ENCODE measurements at places on chromosomes 6 and 20. TPM values are rescaled to one million over a fixed set of nuclear protein-coding genes. Genes with fewer than 3 reads are reported as not detected.
A peak's percentile ranks its signal among the peaks of the same experiment; 100 is the strongest.

Gene KCNQ2
- not detected for total RNA-seq

Gene ZNF311
- total RNA-seq: 0.39 TPM

Gene ZSCAN9
- 4.1 TPM for total RNA-seq

Gene NKX2-2
- total RNA-seq: not detected

Gene OVOL2
- not detected for total RNA-seq

Gene ISM1
- total RNA-seq: 3.7 TPM

Gene PDE10A
- total RNA-seq: not detected

Gene BTNL2
- not detected for total RNA-seq

Gene CTCFL
- total RNA-seq: not detected

Gene PRPH2
- total RNA-seq: not detected

Gene TREML1
- total RNA-seq: not detected

Gene FAM162B
- total RNA-seq: not detected

GRCh38 chr6:163085861-163086623 lies 328.5 kb upstream of the QKI start:
- DNase-seq: no peak
- no peaks in the 10 kb centered on the region for H3K4me1 ChIP-seq
- H3K36me3 ChIP-seq: no peaks in the 10 kb centered on the region

- peak overlapping the region; percentile 95 for H3K4me3 ChIP-seq
- H3K36me3 ChIP-seq: peaks cover 82% of the 10 kb centered on the region
- H3K4me1 ChIP-seq: peaks cover 81% of the 10 kb centered on the region
- peak; percentile 75 for DNase-seq
- H3K27ac ChIP-seq: peak overlapping the region; percentile 90
These were observed 1.0 kb upstream of the DDAH2 start for GRCh38 chr6:31729979-31730630.

- H3K27ac ChIP-seq: no peak overlapping the region
- no peak for DNase-seq
- no peaks in the 10 kb centered on the region for H3K36me3 ChIP-seq
- no peak overlapping the region for H3K4me3 ChIP-seq
- H3K4me1 ChIP-seq: no peaks in the 10 kb centered on the region
- H3K27me3 ChIP-seq: peaks cover 3% of the 10 kb centered on the region
These were observed 294.3 kb downstream of the CDC5L start for GRCh38 chr6:44681761-44682160.

- no peaks in the 10 kb centered on the region for H3K4me1 ChIP-seq
- H3K27me3 ChIP-seq: no peaks in the 10 kb centered on the region
- no peak overlapping the region for H3K4me3 ChIP-seq
- H3K36me3 ChIP-seq: no peaks in the 10 kb centered on the region
These were observed 207.4 kb downstream of the BMP2 start for GRCh38 chr20:6974838-6975237.

DNA sequence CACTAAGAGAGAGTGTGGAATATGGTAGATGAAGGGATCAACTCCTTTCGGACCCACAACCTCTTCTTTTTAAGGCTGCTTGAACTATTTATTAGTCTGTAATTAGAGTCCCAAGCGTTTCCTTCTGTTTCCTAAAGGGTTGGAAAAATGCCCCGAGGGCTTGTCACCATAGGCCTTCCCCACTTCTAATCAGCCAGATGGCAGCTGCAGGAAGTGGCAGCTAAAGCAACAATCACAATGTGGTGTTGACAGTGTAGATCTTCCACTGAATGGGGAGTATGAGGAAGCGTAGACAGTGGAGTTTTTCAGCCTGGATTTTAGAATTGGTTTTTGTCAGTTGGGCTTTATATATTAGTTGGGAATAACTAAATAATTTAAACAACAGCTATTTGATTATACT lies 40.6 kb downstream of the SLC35D3 start:
- no peaks in the 10 kb centered on the region for H3K4me1 ChIP-seq
- H3K27ac ChIP-seq: no peak overlapping the region
- no peak for DNase-seq
- no peak overlapping the region for H3K4me3 ChIP-seq
- H3K36me3 ChIP-seq: no peaks in the 10 kb centered on the region

DNA sequence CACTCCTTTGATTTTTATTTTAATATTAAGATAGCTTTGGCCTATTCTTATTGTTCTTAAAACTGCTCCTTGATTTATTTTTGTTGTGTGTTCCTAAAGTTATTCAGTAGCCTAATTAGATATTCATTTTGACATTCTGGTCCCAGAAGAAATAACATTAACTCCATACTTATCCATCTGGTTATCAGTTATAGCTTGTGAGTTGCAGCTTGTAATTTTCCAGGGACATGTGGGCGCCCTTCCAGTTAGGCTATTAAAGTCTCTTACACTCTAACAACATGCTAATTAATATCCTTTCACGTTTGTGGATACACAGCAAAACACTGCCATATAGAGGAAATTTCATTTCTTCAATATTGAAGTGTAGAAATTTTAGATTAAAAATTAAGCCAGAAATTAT lies 987.5 kb downstream of the HACE1 start:
- no peaks in the 10 kb centered on the region for H3K4me1 ChIP-seq
- H3K27ac ChIP-seq: no peak overlapping the region
- no peak overlapping the region for H3K4me3 ChIP-seq
- DNase-seq: no peak

DNA sequence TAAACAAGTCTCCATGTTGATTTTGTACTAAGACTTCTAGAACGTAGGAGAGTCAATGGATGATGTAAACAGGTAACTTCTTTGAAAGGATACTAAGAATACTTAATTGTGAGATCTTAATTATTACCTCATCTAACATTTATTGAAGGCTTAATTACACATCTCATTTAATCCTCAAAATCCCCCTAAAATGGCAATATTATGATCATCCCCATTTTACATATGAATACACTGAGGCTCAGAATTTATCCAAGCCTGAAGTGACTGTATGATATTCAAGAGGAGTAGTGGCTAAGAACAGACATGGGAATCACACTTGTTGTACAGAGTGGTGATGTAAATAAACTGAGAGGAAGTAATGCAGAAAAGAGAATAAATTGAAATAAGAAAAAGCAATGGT lies 22.9 kb downstream of the NOL7 start:
- H3K27ac ChIP-seq: peak overlapping the region; percentile 44
- no peak overlapping the region for H3K4me3 ChIP-seq
- peaks cover 59% of the 10 kb centered on the region for H3K36me3 ChIP-seq
- DNase-seq: no peak
- peaks cover 25% of the 10 kb centered on the region for H3K4me1 ChIP-seq

DNA sequence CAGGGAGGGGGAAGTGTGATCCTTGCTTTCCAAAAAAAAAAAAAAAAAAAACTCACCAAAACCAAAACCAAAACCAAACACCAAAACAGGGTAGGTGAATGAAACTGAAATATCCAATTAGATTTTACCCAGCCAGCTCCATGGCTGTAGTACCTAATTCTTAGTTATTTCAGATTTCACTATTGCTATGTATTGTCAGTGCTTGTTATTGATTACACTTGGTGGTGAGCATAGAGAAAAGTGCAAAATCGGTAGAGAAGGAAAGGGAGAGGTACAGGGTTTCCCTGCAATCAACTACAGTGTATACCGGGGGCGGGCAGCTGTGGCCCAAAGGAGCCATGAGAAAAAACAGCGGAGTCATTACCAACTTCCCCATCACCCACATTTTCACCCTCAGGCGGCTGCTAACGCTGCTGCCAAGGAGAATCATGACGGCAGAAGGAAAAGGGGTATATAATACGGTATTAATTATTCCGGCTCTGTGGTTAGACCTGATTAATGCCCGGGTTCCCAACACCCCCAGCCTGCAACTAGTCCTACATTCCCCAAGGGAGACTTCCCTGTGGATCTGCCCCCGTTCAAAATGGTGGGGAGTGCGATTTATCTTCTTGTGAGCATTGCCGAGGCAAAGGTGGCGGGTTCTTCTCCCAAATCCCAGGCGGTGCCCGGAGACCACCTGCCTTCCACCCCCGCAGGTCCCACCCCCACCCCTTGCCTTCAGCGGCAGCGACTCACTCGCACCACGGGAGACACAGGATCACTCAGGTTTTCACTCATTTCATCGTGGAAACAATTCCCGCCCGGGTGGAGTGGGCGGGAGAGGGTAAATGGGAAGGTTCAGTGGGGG lies at the start of gene C6orf62:
Gene C6orf62 (minus strand): TSS at position 30 of the 847 bp plus-strand sequence. CDS start 486 bp downstream, outside the sequence.
- DNase-seq: peak; percentile 64
- peaks cover 38% of the 10 kb centered on the region for H3K4me1 ChIP-seq
- H3K4me3 ChIP-seq: peak within 1 kb of the TSS; percentile 98
- H3K36me3 ChIP-seq: peaks cover 55% of the 10 kb centered on the region

GRCh38 chr20:39039261-39039660 lies 77.1 kb downstream of the DHX35 start:
- H3K4me1 ChIP-seq: no peaks in the 10 kb centered on the region
- peak overlapping the region; percentile 39 for H3K27ac ChIP-seq
- no peak for DNase-seq
- H3K4me3 ChIP-seq: no peak overlapping the region

- H3K27ac ChIP-seq: no peak overlapping the region
- H3K27me3 ChIP-seq: no peaks in the 10 kb centered on the region
- DNase-seq: no peak
- no peak overlapping the region for H3K4me3 ChIP-seq
These were observed 180.3 kb downstream of the THBS2 start for GRCh38 chr6:169073311-169073710.

DNA sequence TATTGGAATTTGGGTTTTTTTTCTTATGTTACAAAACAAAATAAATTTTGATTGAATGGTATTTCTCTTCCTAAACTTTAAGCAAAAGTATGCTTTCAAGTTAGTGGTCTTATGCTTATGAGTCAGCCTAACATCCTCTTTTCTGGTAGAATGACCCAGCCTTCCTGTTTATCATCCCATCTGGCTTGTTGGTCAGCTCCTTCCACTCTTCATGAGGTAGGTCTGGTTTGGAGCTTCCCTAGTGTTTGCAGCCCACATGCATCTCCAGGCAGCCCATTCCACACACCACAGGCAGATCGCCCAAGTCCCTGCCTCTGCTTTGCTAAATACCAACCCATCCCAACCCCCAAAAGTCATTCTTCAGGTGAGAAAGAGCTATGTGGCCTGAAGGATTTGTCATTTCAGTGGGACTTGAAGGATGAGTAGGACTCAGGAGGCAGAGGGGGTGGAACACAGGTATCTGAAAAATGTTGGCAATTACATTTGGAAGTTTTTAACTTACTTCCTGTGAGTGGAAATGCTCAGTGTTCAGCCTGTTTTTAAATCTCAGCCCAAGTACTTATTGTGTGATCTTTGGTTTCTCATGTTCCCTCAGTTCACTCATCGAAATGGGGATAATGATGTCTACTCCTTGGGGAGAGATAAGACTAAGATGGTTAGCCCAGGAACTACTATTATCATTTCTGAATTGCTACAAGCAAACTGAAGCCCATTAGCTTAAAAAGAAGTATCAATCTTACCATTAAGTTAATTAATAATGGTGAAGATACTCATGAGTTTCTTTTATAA lies 294.0 kb downstream of the ADGB start:
- H3K27me3 ChIP-seq: peaks cover 6% of the 10 kb centered on the region
- H3K4me3 ChIP-seq: no peak overlapping the region
- H3K4me1 ChIP-seq: peaks cover 12% of the 10 kb centered on the region
- DNase-seq: no peak
- H3K36me3 ChIP-seq: no peaks in the 10 kb centered on the region

GRCh38 chr6:156707818-156708217 lies 69.4 kb upstream of the ARID1B start:
- no peaks in the 10 kb centered on the region for H3K36me3 ChIP-seq
- peaks cover 14% of the 10 kb centered on the region for H3K27me3 ChIP-seq
- H3K27ac ChIP-seq: no peak overlapping the region
- no peak overlapping the region for H3K4me3 ChIP-seq
- H3K4me1 ChIP-seq: no peaks in the 10 kb centered on the region
- no peak for DNase-seq

GRCh38 chr20:32877507-32877906 lies 18.8 kb downstream of the EFCAB8 start:
- no peaks in the 10 kb centered on the region for H3K4me1 ChIP-seq
- H3K27ac ChIP-seq: no peak overlapping the region
- H3K4me3 ChIP-seq: no peak overlapping the region
- H3K27me3 ChIP-seq: no peaks in the 10 kb centered on the region

GRCh38 chr6:41228616-41229015 lies 467 bp downstream of the TREML4 start:
- no peak overlapping the region for H3K4me3 ChIP-seq
- peaks cover 29% of the 10 kb centered on the region for H3K27me3 ChIP-seq
- no peaks in the 10 kb centered on the region for H3K4me1 ChIP-seq
- H3K36me3 ChIP-seq: no peaks in the 10 kb centered on the region
- H3K27ac ChIP-seq: no peak overlapping the region
- DNase-seq: no peak

GRCh38 chr6:167937948-167938911 lies 59.2 kb upstream of the KIF25 start:
- H3K4me1 ChIP-seq: no peaks in the 10 kb centered on the region
- no peak for DNase-seq
- H3K27me3 ChIP-seq: peaks cover 7% of the 10 kb centered on the region
- no peak overlapping the region for H3K27ac ChIP-seq
- H3K36me3 ChIP-seq: no peaks in the 10 kb centered on the region

DNA sequence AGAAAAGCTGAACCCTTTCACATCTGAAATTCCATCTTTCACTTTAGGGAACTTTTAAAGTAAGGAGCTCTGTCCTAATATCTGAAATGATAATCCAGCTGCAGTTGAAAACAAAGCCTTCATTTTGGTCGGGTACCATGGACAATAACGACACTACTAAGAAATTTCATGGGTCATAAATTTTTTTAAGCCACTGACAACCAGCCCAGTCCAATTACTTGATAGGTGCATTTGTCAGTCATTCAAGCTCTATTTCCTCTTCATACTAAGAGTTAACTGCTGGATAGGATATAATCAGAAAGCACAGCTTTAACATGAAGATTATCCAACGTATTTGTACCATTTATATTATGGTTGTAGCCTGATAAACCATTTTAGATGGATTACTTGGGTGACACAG lies 52.5 kb downstream of the MMUT start:
- H3K4me1 ChIP-seq: no peaks in the 10 kb centered on the region
- no peaks in the 10 kb centered on the region for H3K36me3 ChIP-seq
- DNase-seq: no peak
- H3K27me3 ChIP-seq: peaks cover 5% of the 10 kb centered on the region
- no peak overlapping the region for H3K4me3 ChIP-seq

DNA sequence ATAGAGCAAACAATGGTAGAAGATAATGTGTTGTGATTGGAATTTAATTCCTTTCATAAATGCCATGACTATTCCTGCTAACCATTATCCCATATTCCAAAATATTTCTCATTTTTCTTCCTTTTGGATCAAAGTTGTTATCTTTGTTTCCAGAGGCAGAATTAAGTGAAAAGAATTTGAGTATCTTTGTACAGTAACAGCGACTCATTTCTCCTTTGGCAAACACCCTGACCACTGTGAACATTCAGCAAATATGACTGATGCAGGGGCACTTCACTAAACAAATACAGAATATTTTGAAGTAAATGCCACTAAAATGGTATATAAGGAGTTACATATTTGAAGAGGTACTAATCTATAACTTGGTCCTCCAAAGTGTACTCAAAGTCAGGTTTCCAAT lies 105.0 kb upstream of the LAMP5 start:
- H3K4me3 ChIP-seq: no peak overlapping the region
- H3K27ac ChIP-seq: no peak overlapping the region
- no peaks in the 10 kb centered on the region for H3K4me1 ChIP-seq
- DNase-seq: no peak
- H3K27me3 ChIP-seq: no peaks in the 10 kb centered on the region
- H3K36me3 ChIP-seq: no peaks in the 10 kb centered on the region

GRCh38 chr6:99362678-99363268 lies 13.3 kb upstream of the FAXC start:
- H3K27me3 ChIP-seq: peaks cover 10% of the 10 kb centered on the region
- DNase-seq: no peak
- no peaks in the 10 kb centered on the region for H3K36me3 ChIP-seq
- H3K4me3 ChIP-seq: no peak overlapping the region

- H3K4me1 ChIP-seq: no peaks in the 10 kb centered on the region
- no peaks in the 10 kb centered on the region for H3K27me3 ChIP-seq
- H3K27ac ChIP-seq: no peak overlapping the region
- H3K4me3 ChIP-seq: no peak overlapping the region
These were observed 223.9 kb downstream of the PREX1 start for GRCh38 chr20:48603819-48604405.

Measured in activated CD8-positive, alpha-beta T cell treated with anti-CD3 and anti-CD28 coated beads, Interleukin-2, amount 10 ng/mL, durations not matched to agents 7 days and 5 days (primary cell).